Inflammatory macrophage (primary cell): ENCODE measurements at places on chromosomes 13 and 19.

- no peak for DNase-seq
Measured at GRCh38 chr13:59533561-59534555, 629.9 kb downstream of the DIAPH3 start.

DNA sequence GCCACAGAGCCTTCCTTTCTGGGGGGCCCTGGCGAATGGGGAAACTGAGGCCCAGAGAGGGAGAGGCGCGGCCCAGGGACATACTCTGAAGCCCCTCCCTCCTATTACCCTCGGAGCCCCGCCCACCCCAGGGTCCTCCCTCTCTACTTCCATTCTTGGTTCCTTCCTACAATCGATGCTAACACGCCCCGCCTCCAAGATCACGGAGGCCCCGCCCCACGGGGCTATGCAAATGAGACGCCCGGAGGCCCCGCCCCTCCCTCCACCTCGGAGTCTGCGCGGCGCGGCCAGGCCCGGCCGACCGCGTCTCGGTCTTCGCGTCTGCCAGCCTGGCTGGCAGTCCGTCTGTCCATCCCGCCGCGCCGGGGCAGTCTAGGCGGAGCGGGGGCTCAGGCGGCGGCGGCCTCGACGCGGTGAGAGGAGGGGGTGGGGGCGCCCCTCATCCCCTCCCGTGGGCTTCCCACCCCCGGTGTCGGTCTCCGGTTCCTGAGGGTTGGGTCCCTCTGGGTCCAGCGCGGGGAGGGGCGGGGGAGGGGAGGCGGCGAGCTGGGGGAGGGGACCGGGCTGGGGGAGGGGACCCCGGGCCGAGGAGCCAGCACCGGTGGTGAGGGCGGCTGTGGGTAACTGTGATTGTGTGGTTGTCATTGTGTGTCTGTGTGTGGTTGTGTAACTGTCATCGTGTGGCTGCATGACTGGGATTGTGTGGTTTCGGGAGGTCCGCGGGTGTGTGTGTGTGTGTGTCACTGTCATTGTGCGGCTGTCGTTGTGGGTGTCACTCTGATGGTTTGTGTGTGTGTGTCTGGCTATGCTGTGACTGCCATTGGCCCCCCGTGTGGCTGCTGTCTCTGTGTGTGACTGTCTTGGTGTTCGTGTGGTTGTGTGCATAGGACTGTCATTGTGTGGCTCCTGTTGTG lies at the start of gene PLPPR2:
TSS of gene PLPPR2 (plus strand) at position 273 of the 914 bp plus-strand sequence. CDS start 2,242 bp downstream, outside the sequence.
- peak; percentile 93 for DNase-seq

DNA sequence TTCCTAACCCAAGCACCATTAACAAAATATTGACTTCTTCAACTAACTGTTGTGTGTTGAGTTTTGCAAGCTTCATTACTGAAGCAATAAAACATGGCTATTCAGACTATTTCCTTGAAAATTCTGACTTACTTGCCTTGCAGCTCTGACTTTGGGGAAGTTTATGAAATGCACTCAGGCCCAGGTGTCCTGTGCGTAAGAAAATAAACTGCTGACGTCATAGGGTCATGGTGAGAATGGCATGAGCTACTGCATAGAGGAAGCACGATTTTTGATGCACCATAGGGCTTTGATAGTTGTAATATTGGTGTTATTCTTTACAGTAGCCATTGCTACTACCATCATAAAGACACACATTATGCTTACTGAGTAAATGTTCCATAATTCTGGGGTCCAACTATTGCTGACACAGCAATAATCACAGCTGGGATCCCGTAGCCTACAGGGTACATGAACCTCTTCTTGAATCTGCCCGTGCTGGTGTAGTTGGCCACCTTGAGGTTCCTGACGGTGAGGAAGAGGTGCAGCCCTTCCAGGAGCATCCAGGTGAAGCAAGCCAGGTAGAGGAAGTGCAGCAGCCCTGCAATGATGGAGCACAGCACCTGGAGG lies 57.9 kb downstream of the MBD3L2B start:
- peak; percentile 40 for DNase-seq

GRCh38 chr19:41131186-41131585 lies 17.0 kb downstream of the CYP2F1 start:
- DNase-seq: no peak

DNA sequence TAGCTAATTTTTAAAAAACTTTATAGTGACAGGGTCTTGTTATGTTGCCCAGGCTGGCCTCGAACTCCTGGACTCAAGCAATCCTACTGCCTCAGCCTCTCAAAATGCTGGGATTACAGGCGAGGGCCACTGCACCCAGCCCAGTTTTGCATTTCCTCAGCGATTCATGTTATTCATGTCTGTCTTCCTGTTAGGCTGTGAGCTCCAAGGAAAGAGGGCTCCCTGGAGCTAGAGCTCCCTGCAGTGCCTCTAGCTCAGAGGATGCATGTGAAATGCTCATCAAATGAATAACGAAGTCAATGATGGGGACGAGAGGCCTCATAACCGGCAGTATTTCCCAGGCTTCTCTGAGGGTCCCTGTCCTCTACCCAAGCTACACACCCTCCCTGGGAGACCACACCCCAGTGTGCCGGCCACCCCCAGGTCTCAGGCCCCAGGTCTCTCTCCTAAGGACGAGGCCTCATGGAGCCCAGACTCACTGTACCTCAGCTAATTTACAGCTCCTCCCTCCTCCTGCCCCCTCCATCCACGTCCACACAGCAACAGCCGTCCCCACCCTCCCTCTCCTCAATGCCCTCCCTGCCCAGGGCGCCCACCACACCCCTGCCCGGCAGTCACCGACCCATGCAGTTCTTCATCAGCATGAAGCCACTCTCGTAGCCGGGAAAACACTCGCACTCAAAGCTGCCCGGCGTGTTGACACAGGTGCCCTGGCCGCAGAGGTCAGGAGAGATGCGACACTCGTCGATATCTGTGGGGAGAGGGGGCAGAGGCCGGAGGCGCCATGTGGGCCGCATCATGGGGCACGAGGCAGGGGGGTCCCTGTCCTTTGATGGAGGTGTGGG lies 28.5 kb downstream of the FBN3 start:
- DNase-seq: no peak

DNA sequence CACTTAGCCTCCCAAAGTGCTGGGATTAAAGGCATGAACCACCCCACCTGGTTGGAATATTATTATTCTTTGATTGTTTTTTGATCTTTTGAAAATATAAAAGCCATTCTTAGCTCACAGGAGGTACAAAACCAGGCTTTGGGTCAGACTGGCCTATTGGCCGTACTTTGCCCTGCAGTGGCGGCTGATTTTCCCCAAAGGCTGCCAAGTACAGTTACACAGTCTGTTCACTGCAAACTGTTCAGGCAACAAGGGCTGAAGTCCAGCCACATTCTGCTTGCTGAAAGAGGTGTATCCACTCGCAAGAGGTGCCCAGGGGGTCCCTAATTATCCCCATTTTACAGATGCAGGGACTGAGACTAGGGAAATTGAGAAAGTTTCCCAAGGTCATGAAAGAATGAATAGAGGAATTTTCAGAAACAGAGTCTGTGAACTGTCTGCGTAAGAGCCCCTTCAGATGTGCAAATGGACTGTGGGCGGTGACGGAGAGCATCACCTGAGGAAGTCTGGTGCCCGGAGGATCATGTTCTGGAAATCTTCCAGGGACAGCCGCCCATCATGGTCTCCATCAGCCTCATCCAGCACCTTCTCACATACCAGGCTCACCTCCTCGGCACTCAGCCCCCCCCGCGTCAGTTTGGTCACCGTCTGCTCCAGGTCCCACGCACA lies 9.0 kb downstream of the CIB3 start:
- no peak for DNase-seq

DNA sequence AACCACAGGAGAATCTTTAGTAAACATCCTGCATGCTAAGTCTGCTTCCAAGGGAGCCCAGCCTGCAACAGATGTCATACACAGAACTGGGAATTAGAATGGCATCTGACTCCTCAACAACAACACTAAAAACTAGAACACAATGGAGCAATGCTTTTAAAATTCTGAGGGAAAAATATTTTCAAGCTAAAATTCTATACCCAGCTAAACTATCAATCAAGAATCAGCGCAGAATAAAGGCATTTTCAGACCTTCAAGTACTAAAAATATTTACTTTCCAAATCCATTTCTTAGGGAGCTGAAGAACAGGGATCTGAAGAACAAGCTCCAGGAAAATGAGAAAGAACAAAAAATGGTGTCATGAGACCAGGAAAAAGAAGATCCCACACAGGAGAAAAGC lies 46.9 kb upstream of the CHST8 start:
- no peak for DNase-seq

DNA sequence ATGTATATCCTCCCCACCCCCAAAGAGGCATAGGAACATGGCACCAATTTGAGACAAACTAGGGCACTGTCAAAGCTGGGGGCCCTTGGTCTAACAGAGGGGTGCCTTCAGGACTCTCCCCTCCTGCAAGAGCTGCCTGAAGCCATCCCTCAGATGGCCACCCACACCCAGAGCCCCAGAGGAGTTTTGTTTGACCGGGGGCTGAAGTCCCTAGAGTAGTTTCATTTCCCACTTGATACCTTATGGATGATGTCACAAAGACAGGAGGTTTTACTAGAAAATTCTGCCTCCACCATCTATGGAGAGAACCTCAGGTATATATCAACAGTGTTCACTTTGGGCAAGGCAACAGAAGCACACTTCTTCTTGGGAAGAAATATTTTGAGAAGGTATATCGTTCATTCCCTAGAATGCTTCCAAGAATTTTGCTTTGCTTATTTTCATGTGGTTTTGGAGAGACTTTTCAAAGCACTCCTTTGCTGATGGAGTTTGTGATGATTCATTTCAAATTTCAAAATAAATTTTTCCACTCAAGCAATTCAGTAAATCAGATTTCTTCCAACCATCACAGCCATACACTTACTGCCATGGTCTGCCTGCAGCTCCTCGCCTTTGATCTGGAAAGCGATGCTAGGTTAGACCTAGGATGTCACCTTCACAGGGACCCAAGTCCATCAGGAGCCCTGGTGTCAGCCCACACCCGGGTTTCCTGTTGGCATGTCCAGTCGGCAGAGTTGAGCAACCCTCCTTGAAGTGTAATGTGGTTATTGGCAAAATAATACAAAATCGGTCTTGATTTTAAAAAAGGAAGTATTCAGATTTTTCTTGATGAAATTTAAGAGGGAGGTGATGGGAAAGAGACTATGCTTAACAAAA lies 207.0 kb downstream of the SHISA2 start:
- DNase-seq: peak; percentile 17

DNA sequence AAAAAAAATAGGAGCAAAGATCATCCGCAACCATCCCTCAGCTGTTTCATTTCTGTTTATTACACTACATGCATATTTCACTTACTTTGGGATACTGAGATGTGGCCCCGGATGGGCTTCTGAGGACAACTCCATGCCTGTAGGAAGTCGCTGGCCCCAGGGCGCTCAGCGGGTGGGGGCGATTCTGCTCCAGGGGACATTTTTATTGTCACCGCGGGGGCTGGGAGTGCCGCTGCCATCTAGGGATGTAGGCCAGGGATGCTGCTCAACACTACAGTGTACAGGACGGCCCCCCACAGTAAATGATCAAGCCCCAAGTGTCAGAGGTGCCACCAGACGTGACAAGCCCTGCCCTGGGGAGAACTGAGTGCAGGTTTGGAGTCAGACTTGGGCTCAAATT lies 6.4 kb upstream of the BST2 start:
- DNase-seq: no peak

DNA sequence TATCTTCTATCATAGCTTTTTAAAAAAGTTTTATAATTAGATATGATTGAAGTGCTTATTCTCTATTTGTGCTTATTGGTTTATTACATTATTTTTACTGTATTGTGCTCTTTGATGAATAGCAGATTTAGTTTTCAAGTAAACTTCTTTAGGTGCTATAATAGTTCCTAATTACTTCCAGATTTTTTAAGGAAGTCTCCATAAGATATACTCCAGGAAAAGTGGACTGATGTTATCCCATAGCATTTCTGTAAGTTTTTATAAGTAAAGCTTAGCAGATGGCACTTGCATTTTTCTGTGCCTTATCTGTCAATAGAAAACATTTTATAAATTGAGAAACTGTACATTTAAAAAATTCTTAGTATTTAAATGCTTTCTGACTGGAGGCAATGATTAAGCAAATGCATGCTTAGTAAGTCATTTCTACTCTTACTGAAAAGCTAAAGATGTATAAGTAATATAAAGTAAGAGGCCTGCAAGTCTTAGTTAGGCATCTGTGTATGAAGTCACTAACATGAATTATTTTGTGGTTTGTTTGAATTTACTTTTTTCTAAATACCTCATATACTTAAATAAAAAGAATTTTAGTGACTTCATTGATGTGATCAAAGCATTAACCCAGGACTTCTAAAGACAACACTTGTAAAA lies 182.8 kb downstream of the MAB21L1 start:
- DNase-seq: no peak

- peak; percentile 42 for DNase-seq
Measured at GRCh38 chr13:77360032-77360685, 33.3 kb upstream of the MYCBP2 start.

DNA sequence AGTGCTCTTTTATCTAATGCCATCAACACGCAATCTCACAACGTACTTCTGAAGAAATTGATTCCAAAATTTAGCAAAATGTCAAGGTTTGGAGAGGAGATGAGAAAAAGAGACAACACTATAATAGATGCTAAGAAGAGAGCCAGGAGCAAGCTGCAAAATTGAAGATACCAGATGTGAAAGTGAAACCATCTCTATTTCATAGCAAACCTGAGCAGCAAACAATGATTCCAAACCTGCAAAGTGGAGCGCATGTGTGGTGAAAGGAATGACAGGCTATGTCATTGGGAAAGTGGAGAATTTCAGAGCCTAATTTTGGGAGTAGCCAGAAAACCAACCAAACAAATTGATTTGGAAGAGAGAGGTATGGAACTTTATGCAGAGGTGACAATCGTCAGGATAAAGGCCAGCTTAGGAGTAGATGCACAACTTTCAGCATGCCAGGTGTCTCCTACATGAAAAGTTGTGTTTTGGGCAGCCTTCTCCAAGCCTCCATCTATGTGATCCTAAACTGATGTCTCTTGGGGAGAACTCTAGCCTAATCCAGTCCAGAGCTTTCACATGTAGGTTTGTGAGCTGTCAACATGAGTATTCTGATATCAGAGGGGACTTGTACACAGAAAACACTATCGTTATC lies 158.4 kb upstream of the FNDC3A start:
- DNase-seq: no peak

DNA sequence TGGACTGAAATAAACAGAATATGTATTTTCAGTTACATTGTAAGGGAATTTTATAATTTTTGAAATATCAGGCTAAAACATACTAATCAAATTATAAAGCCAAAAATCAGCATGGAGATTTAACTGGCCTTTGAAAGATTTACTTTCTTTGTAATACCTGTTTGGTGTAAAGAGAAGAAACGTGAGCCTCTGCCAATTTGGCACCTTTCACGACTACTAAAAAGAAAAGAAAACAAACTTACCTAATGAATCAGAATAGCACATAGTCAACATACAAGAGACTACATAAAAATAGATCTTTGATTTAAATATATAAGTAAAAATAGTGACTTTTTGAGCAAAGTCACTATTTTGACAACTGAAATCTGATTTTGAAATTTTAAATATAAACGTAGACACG lies 87.4 kb downstream of the RBM26 start:
- no peak for DNase-seq
